ENCODE measurements at places on chromosomes 4 and X.
A peak's percentile ranks its signal among the peaks of the same experiment; 100 is the strongest.

DNA sequence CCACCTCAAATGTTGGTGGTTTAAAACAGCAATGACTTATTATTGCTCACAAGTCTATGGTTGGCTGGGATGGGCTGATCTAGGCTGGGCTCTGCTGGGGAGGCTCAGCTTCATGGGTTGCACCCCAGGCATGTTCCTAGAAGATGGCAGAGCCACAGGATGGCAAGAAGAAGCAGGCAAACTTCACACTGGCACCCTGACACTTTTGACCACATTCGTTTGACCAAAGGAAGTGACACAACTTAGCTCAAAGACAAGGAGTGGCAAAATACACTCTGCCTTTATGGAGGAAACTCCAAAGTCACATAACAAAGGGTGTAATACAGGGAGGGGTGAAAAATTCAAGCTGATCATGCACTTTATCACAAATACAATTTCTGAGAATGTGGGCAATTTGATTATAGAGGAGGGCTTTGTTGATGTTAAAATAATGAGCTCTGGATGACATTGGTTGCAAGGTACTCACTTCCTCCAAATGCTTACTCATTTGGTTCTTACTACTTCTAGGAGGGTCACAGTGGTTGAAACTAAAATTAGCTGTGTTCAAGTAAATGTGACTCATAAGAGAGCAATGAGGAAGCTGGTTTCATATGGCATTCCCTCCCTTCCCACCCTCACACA is 249.2 kb upstream of the RPS6KA3 start:
- no peak for DNase-seq

DNA sequence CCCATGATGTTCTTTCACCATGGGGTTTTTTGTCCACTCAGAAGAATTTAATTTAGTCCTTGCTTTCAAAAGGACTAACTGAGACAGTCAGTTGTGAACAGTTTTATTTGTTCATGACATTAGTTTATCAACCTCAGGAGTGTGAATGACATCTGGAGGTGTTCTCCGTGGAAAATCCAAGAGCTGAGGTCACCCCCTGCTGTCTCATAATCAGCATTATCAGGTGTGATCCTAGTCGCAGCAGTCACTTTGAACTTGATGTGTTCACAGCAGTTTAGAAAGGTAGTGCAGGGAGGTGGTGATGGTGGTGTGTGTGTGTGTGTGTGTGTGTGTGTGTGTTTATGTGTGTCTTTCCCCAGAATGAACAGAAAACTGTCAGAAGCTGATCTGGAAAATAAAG is 1760.8 kb upstream of the PCDH10 start:
- DNase-seq, result no peak

- no peak for DNase-seq
Observed at GRCh38 chrX:1034717-1035116, 177.7 kb downstream of the CRLF2 start.

DNA sequence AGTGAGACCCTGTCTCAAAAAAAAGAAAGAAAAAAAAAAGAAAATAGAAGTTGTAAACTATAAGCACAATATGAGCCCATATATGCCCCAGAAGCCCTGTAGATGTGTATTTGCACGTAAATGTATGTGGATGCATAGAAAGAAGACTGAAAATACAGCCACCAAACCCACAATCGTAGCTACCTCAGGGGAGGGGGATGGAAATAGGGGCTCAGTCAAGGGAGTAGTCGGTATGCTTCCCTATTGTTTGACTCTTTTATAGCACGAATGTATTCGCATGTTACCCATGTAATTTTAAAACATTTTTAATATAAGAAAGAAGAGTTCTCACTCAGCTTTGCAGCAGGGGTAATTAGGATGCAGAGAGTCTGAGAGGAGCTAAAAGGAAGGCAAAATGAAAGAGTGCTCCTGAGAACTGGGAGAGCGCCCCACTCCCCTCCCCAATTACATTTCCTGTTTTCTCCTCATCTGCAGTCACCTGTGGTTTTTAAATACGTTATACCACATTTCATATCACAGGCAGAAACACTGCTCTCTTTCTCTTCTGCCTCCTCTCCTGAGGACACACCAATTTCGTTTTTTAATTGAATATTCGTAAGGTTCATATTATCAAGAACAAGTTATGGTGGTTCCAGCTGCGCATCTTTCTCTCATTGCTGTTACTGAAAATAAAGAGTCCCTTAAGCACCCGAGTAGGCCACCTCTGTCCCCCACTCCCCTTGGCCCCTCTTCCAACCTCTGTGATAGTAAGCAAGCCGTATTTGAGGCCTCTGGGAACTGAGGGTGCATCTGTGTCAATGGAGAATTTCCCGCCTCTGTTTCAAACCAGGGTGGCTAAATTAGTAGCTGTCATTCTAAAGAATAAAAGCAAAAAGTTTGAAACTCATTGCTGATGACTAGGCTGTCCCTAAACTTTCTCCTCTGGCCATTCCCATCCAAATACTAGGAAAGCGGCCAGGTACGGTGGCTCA is 10.7 kb downstream of the SEPTIN6 start:
- no peak for DNase-seq

- DNase-seq, result no peak
Observed at GRCh38 chrX:138865093-138865649, 153.7 kb upstream of the FGF13 start.

GRCh38 chr4:6573986-6574746 is 823 bp upstream of the MAN2B2 start:
- no peak for DNase-seq

GRCh38 chr4:23788460-23788859 is 101.4 kb downstream of the PPARGC1A start:
- DNase-seq, result no peak

GRCh38 chr4:6527683-6528595 is 47.0 kb upstream of the MAN2B2 start:
- no peak for DNase-seq

- DNase-seq, result no peak
Observed at GRCh38 chrX:52422884-52423283, 54.1 kb downstream of the XAGE2 start.

GRCh38 chr4:10158333-10158942 is 41.8 kb upstream of the WDR1 start:
- DNase-seq, result no peak

DNA sequence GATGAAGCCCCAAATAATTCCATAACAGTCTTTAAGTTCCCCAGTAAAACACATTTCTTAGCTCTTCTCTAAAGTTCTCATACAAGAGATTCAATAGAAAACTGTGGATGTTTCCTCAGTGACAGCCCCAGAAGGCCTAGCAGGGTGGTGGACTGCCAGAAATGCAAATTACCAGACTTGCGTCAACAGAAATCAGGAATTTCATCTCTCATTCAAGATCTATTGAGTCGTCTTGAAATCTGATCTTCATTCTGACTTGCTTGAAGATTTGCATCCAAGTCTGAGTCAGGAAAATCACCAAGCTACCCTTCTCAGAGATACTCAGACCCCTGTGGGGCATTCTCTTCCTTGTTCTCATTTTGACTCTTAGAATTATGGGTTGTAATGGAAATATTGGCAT is 68.9 kb upstream of the NDP start:
- no peak for DNase-seq

DNA sequence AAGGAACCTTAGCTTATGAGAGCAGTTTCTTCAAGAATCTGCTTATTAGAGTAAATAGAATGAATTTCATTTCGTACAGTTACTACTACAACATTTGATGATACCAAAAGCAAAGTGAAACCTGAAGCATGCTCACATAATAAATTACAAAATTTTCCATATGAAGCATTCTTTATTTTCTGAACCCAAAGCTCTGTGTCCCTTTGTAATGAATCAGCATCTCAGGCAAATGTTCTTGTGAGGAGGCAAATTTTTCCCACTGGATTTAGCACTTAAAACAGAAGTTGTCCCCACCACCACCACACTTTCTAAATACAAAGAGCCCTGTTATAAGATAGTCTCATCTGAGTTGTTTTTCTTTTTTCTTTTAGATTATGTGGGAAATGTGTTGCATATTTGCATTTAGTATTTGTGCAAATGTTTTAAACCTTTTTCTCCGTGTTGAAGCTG is 70.7 kb upstream of the NFKB1 start:
- DNase-seq, result peak; percentile 22

DNA sequence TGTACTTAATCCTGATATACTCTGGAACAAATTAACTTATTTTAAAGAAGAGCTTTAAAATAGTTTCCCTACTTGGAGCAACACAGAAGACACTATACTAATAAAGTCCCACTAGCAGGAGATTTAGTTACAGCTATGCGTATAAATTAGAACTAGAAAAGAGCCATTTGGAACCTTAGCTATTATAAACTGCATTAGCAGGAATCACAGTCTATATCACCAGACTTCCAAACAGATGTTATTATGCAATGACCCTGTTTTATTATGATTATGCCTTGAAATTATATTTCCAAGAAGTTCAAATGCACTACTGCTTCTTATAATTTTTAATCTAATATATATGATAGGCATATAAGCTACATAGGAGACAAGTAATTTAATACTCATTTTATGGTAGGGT is 95.5 kb upstream of the WDR44 start:
- DNase-seq, result no peak

GRCh38 chr4:163536091-163536490 is 41.6 kb downstream of the TMA16 start:
- no peak for DNase-seq

- no peak for DNase-seq
Observed at GRCh38 chrX:69155786-69156520, 9.3 kb downstream of the PJA1 start.

- no peak for DNase-seq
Observed at GRCh38 chr4:24076811-24077210, 187.0 kb upstream of the PPARGC1A start.

DNA sequence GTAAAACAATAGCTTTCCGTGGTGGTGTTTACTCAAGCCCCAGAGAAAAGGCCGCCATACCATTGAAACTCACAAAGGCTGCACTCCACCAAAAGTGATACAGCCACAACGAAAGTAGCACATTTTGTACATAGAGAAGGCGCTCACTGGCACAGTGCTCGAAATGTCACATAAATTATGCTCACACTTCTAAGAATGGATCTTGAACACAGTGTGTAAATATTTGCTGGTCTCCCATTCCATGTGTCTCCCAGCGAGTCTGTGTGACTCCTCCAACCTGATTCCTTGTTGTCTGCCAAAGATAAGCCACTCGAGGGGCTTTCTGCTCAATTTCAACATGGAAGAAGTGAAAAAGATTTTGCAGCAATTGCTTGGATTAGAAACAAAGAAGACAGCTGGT is 234.0 kb upstream of the VCX3A start:
- no peak for DNase-seq

DNA sequence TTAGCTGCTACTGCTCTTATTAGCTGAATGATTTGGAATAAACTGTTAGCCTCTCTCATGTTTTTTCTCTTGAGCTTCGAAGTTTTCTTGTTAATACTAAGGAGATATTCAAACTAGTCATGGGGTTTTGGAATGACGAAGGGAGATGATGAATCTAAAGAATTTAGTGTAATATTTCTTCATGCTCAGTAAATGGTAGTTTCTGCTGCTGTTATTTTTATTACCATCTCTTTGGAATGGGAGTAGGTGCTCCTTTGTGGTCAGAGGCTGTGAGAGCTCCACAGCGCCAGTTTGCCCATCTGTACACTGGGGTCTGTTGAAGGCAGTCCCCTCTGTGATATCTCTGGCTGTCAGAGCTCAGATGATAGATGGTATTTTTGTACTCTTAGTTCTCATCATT is 33.7 kb downstream of the HTT start:
- DNase-seq, result no peak

- no peak for DNase-seq
Observed at GRCh38 chrX:17788439-17788838, 51.1 kb downstream of the SCML1 start.

DNA sequence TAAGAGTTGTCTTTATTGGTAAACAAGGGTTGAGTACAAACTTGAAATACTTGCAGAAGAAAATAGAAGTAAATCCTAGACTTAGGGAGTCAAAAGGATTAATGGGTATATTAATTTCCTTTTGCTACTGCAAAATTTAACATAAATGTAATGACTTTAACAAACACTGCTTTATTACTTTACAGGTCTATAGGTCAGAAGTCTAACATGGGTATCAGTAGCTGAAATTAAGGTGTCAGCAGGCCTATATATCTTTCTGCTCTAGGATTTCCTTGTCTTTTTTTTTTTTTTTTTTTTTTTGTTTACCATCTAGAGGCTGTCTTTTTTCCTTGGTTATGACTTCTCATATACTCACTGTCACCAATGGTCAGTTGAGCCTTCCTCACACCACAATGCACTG is 220.4 kb downstream of the GRID2 start:
- DNase-seq, result no peak

- no peak for DNase-seq
Observed at GRCh38 chrX:97787849-97788248, 904.1 kb downstream of the RPA4 start.

DNA sequence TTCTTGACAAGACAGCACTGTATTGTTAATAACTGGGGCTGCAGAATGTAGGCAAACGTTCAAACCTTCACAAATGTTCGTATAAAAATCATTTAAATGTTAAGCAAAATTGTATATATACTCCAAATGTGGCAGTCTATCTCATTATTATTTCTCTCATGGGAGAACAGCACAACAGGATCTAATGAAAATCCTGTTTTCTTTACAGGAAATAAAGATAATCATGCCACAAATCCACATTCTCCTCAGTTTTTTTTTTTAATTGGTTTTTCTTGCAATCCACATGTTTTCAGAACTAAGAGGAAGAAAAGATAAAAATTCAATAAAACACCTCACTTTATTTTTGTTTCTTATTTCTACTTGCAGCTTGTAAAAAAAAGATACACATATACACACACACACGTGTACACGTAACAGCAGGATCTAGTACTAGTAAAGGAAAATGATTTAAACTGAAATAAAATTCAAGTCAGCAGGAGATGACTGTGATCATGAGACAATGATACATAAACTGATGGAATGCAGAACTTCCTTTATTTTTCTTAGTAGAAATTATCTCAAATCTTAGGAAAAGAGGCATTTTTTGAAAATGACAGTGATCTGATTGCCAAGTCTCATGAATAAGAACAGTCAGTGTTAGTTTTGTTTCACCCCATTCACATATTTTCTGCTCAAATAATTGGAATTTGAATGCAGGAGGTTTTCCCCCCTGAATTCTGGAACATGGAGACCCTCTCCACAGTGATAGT is 11.3 kb downstream of the APBB2 start:
- no peak for DNase-seq

DNA sequence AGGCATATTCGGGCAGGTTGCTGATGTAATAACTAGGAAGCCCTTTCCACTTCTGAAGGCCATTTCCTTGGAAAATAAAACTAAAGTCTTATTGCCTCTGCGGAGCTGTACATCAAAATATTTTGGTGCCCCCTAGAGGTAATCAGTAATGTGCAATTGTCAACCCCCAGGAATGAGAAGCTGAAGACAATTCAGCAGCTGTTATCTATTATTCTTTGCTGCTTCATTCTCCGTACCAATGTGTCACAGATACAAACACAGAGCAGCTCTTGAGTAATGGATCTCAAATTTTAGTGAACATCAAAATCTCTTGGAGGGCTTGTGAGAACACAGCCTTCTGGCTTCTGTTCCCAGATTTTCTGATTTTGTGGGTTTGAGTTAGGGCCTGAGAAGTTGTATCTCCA is 3.5 kb upstream of the SLIT2 start:
- DNase-seq, result peak; percentile 43
